Activated naive CD8-positive, alpha-beta T cell treated with anti-CD3 and anti-CD28 coated beads for 36 hours (primary cell): ENCODE measurements at places on chromosomes 1 and 21. TPM values are rescaled to one million over a fixed set of nuclear protein-coding genes. Genes with fewer than 3 reads are reported as not detected.

GRCh38 chr1:27557596-27558340 is 46.2 kb downstream of the AHDC1 start:
- DNase-seq, result no peak
- H3K4me3 ChIP-seq, result no peak overlapping the region
- H3K27ac ChIP-seq, result no peak overlapping the region
- peaks cover 1% of the 10 kb centered on the region for H3K36me3 ChIP-seq

DNA sequence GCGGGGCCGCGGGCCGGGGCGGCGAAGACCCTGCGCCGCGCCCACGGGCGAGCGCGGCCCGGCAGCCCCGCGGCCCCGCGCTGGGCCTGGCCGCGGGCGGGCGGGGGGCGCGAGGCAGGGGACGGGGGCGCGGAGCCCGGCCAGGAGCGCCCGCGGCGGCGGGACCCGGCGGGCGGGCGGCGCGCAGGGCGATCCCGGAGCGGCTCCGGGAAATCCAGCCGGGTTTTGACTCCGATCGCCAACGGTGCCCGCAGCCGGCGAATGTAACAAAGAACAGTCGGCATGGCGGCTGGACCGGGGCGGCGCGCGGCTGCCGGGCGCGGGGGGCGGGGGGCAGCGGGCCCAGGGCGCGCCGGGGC is 334 bp downstream of the PRDM15 start:
- peaks cover 26% of the 10 kb centered on the region for H3K4me1 ChIP-seq
- H3K27me3 ChIP-seq, result peaks cover 3% of the 10 kb centered on the region
- no peak overlapping the region for H3K4me3 ChIP-seq
- H3K27ac ChIP-seq, result no peak overlapping the region
- DNase-seq, result peak; percentile 82

GRCh38 chr1:42669936-42670335 is 11.7 kb downstream of the PPIH start:
- no peak for DNase-seq
- no peak overlapping the region for H3K27ac ChIP-seq
- no peaks in the 10 kb centered on the region for H3K27me3 ChIP-seq
- H3K4me3 ChIP-seq, result no peak overlapping the region
- H3K36me3 ChIP-seq, result peaks cover 32% of the 10 kb centered on the region

GRCh38 chr1:154845174-154845573 is 24.9 kb downstream of the KCNN3 start:
- no peak for DNase-seq
- no peak overlapping the region for H3K4me3 ChIP-seq
- peaks cover 10% of the 10 kb centered on the region for H3K4me1 ChIP-seq
- H3K27ac ChIP-seq, result no peak overlapping the region
- no peaks in the 10 kb centered on the region for H3K27me3 ChIP-seq

- no peaks in the 10 kb centered on the region for H3K27me3 ChIP-seq
- peaks cover 9% of the 10 kb centered on the region for H3K4me1 ChIP-seq
- no peak overlapping the region for H3K4me3 ChIP-seq
- no peak for DNase-seq
These were observed 37.1 kb upstream of the TMCO2 start for GRCh38 chr1:40210511-40211204.

DNA sequence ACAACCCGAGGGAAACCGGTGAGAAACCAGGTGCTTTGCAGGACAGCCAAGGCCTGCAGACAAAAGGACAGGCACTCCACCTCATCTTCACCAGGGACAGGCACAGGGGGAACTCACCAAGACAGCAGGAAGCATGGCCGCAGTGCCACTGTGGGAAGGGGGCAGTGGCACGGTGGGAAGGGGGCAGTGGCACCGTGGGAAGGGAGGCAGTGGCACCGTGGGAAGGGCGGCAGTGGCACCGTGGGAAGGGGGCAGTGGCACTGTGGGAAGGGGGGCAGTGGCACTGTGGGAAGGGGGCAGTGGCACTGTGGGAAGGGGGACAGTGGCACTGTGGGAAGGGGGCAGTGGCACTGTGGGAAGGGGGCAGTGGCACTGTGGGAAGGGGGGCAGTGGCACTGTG is 28.4 kb upstream of the LRRC47 start:
- no peaks in the 10 kb centered on the region for H3K4me1 ChIP-seq
- no peak overlapping the region for H3K4me3 ChIP-seq
- H3K27ac ChIP-seq, result no peak overlapping the region
- peaks cover 6% of the 10 kb centered on the region for H3K36me3 ChIP-seq

The CD48 gene
- 376 TPM for total RNA-seq

DNA sequence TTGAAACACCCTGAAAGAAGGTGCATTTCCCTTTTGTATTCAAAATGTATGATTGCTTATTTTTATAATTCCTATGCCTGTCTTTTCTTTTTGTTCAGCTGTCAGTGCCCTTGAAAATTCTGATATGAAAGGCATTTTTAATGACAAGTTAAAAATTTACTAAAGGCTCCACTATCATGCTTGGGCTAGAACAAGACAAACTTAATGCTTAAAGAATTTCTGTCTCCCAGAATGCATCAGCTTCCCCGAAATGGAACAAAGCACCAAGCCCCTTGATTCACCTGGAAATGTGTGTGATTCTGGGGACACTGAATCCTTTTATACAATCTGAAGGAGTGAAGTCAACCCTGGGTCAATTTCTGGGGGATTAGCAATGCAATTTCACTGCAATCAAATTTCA is 457.5 kb downstream of the LMO4 start:
- no peaks in the 10 kb centered on the region for H3K36me3 ChIP-seq
- H3K4me1 ChIP-seq, result no peaks in the 10 kb centered on the region
- H3K4me3 ChIP-seq, result no peak overlapping the region

GRCh38 chr1:29651684-29652665 is 415.7 kb downstream of the PTPRU start:
- H3K27ac ChIP-seq, result no peak overlapping the region
- H3K36me3 ChIP-seq, result no peaks in the 10 kb centered on the region
- DNase-seq, result no peak
- no peaks in the 10 kb centered on the region for H3K4me1 ChIP-seq

The CYP4Z1 gene
- not detected for total RNA-seq

DNA sequence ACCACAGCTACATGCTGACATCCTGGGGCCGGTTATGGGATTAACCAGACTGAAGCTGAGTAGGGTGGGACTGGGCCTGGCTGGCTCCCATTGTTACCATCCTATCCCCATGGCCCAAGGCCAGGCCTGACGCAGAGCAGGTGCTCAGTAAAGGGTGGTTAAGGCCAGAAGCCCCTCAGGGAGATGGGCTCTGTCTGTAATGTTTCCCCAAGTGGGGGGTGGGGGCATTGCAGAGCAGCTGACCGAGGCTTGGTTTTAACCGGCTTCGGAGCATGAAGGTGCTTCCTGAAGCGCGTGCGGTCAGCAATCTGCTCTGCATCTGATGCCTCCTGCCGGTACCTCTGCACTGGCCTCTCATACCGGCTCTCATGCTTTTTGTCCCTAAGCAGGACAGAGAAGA is 83.4 kb upstream of the ACTL8 start:
- H3K27me3 ChIP-seq, result no peaks in the 10 kb centered on the region
- no peak overlapping the region for H3K4me3 ChIP-seq
- no peaks in the 10 kb centered on the region for H3K4me1 ChIP-seq
- no peak for DNase-seq

The TDRD10 gene
- not detected for total RNA-seq

DNA sequence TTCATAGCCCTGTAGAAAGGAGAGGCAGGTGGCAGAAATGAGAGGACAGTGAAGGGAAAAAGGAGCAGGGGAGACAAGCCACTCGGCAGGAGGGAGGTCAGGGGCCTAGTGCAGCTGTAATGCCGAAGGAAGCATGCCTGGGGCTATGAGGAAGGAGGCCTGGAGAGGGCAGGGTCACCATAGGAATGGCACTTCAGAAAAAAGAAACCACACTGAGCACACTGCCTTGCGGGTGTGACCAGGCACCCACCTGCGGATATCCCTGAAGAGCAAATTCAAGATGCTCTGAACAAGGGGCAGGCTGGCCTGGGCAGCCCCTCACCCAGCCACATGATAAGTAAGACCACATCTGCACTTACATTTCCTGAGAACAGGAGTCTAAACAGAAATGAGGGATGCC is 104.7 kb downstream of the JAK1 start:
- H3K27ac ChIP-seq, result peak overlapping the region; percentile 18
- no peak overlapping the region for H3K4me3 ChIP-seq
- peaks cover 16% of the 10 kb centered on the region for H3K4me1 ChIP-seq
- H3K27me3 ChIP-seq, result no peaks in the 10 kb centered on the region

DNA sequence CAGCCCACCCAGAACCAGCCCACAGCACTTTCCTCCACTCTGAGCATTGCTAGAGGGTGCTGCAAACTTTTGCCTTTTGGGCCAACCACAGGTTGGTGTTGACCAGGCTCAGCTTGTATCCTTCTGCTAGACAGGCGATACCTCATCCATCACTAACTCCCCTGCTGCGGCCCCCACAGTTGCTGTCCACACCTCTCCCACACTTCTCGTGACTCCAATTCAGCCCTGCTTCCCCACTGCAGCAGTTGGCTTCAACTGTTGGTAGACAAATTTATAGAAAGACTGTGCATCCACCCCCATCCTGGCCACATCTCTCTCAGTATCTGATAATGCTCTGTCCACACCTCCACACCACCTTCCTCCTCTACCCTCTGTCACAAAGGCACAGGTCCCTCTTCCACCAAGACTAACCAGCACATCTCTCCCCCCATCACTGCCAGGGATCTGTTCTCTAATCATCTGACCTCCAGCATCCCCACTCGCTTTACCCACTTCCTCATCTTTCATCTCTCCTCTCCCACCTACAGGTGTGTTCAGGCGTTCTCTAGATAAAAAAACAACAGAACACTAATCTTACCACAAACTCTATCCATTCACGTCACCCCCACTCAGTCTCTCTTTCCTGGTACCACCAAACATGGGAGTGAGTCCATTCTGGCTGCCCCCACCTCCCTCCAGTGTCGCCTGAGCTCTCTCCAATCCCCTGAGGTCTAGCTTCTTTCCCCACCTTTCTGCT is 15.8 kb upstream of the SLC25A44 start:
- H3K4me1 ChIP-seq, result peaks cover 16% of the 10 kb centered on the region
- H3K36me3 ChIP-seq, result peaks cover 8% of the 10 kb centered on the region

- H3K27ac ChIP-seq, result no peak overlapping the region
- no peaks in the 10 kb centered on the region for H3K36me3 ChIP-seq
These were observed 31.1 kb downstream of the PBX1 start for GRCh38 chr1:164589961-164590507.

The FMN2 gene
- not detected for total RNA-seq

GRCh38 chr1:110440877-110441276 is 10.1 kb upstream of the PROK1 start:
- no peak overlapping the region for H3K27ac ChIP-seq
- DNase-seq, result no peak
- H3K4me3 ChIP-seq, result no peak overlapping the region
- peaks cover 1% of the 10 kb centered on the region for H3K4me1 ChIP-seq

- H3K27me3 ChIP-seq, result peaks cover 82% of the 10 kb centered on the region
These were observed 918 bp upstream of the RASAL2 start for GRCh38 chr1:178092878-178093493.

The SIPA1L2 gene
- total RNA-seq, result 1.6 TPM

DNA sequence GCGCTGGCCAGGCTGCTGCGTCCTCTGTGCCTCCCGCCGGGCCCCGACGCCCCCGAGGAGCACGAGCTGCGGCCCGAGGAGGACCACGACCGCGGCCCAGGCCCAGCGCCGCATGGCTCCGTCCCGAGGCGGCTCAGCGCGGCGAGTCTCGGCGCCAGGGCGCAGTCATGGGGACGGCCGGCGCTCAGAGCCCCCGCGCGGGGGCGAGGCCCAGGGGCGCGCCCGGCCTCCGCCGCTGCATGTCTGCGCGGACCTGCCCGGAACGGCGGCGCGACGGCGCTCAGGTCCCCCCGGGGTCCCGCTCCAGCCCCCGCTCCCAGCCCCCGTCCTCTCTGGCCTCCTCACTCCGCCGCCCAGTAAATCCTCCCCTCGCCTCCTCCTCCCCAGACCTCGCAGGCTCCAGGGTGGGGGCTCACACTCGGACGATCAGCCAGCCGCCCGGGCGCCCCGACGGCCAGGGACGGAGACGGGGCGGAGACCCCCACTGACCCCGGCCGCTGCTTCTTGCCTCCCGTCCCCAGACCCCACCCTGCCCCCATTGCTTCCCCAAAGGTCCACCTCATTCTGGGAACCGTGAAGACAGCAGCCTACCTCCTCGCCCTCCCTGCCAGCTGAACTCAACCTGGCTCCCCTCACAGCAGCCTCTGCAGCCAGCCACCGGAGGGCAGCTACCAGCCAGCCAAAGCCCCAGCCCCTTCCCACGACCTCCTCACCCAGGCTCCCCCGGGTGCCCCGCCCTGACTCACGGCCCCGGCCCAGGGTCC is at the start of gene C1QTNF12:
TSS of gene C1QTNF12 (minus strand) at position 146 of the 764 bp plus-strand sequence. CDS start at position 114, 32 bp downstream.
- H3K4me1 ChIP-seq, result peaks cover 14% of the 10 kb centered on the region
- no peaks in the 10 kb centered on the region for H3K27me3 ChIP-seq
- H3K27ac ChIP-seq, result no peak within 1 kb of the TSS
- no peak within 1 kb of the TSS for H3K4me3 ChIP-seq
- H3K36me3 ChIP-seq, result peaks cover 8% of the 10 kb centered on the region
- no peak for DNase-seq

DNA sequence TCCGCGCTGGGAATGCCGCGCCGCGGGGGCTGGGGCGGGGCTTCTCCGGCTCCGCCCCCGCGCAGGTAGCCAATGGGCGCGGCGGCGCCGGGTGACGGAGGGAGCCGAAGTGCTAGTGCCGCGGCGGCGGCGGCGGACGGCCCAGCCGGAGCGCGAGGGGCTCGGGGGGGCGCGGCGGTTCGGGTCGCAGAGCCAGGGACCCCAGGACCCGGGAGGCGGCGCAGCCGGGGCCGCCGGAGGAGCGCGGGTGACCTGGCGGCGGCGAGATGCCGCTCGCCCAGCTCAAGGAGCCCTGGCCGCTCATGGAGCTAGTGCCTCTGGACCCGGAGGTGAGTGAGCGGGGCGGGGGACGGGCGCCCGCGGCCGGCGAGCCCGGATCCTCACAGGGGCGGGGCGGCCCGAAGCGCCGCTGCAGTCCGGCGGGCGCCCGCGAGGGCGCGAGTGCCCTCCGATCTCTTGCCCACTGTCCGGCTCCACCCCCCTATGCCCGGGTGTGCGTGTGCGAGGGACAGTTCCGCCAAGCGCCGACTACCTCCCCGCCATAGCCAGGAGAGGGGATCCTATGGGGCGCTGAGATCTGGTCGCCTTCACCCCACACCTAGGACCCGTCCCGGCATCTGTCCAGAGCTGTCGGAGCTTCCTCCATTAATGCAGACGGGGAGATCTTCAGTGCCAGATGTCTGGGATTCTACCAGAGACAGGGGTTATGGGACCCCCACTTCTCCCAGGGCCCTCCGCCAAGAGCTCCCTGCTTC is at the start of gene RPS6KA1:
TSS of gene RPS6KA1 (plus strand) at position 107 of the 755 bp plus-strand sequence. CDS start at position 267, 160 bp downstream.
- peak; percentile 79 for DNase-seq
- peaks cover 17% of the 10 kb centered on the region for H3K4me1 ChIP-seq
- peak within 1 kb of the TSS; percentile 61 for H3K27ac ChIP-seq
- no peaks in the 10 kb centered on the region for H3K36me3 ChIP-seq
- H3K4me3 ChIP-seq, result peak within 1 kb of the TSS; percentile 87

The SAMSN1 gene
- total RNA-seq, result 113 TPM

The BCAR3 gene
- 0.72 TPM for total RNA-seq
